Central memory CD4-positive, alpha-beta T cell (primary cell): ENCODE measurements at places on chromosomes 7 and 10.

GRCh38 chr10:87861566-87861952 lies 1.8 kb downstream of the KLLN start:
- DNase-seq = no peak

DNA sequence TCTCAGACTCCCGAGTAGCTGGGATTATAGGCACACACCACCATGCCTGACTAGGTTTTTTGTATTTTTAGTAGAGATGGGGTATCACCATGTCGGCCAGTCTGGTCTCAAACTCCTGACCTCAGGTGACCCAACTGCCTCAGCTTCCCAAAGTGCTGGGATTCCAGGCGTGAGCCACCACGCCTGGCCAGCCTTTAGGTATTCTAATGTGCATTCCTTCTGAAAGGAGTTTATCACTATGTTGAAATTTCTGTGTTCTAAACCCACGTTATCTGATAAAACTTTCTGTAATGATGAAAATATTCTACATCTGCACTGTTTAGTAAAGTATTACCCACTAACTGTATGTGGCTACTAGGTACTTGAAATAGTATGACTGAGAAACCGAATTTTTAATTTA lies 110.6 kb upstream of the IMMP2L start:
- no peak for DNase-seq

DNA sequence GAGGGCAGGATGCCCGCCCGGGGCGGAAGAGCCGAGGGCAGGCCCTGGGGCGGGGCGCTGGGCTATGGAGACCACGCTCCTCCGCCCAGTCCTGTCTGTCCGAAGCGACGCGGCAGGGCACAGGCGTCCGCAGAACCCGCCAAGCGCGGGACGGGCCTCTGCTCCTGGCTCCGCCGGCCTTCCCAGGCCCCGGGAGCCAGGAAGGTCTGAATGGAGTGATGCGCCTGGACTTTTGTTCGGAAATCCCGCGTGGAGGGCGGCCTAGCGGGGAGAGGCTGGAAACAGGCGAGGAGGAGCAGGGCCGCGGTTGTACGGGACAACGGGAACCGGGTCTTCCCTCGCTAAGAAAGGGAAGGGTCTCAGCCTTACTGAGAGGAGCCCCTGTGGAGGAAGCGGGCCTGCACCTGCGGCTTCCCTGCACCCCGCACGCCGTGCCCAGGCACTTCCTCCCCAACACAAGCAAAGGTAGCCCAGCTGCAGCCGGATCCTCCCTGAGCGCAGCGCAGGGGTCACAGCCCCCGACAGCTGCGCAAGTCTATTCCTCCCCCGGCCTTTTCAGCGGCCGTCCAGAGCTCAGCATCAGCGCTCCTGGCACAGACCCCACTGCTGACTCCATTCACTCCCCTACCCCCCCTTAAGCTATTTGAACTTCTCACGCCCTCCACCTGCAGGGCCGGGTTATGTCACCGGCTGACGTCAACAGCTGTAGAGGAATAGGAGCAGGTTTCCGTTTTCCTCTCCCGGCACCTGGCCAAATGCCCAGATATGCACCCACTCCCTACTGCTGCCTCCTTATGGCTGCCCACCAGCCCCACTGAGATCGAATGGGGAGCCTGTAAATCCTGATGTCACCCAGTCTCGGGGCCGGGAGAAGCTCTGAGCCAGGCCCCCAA lies 143.2 kb upstream of the RET start:
- DNase-seq = peak; percentile 17

GRCh38 chr7:389911-390601 lies 100.1 kb downstream of the FOXL3 start:
- no peak for DNase-seq

DNA sequence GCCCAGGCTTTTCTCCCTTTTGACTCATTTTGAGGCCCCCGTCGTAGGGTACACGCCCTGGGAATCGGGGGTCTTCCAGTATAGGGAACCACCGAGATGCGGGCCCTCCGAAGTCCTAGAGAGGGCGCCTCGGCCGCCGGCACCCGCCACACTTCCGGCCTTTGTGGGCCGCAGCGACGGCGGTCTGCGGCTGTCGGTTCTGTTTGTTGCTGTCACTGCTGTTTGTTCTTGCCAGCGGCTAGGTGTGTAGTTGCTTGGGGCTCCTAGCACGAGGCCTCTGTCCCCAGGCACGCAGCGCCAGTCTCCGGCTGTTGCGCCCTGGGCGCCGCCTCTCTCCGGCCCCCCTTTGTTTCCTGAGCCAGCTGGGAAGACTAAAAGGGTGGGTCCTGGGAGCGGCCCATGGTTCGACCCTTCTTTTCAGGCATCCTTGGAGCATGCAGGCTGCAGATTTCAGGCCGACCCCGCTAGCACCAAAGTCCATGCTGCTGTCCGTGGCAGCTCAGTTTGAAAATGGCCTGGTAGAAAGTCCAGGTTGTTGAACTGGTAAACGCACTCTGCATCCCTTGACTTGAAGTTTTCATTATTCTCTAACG lies 17.8 kb upstream of the ZKSCAN1 start:
- peak; percentile 71 for DNase-seq

GRCh38 chr10:86506062-86506461 lies 15.5 kb downstream of the WAPL start:
- DNase-seq = no peak

DNA sequence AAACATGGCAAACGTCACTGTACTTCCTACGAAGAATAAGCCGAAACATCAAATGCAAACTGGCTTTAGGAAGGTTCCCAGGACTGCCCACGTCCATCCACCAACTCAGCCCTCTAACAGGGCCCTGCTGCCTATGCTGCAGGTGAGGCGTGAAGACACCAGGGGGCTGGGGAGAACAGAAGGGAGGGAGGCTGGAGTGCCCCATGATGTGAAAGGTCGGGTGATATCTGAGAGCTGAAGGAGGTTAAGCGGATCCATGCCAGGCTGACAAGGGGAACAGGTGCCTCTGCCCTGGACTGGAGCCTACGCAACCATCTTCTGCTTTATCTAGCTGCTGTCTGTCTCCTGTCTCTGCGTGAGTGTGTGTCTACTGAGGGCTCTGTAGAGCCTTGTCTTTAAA lies 40.2 kb upstream of the ATP6V0A4 start:
- no peak for DNase-seq

DNA sequence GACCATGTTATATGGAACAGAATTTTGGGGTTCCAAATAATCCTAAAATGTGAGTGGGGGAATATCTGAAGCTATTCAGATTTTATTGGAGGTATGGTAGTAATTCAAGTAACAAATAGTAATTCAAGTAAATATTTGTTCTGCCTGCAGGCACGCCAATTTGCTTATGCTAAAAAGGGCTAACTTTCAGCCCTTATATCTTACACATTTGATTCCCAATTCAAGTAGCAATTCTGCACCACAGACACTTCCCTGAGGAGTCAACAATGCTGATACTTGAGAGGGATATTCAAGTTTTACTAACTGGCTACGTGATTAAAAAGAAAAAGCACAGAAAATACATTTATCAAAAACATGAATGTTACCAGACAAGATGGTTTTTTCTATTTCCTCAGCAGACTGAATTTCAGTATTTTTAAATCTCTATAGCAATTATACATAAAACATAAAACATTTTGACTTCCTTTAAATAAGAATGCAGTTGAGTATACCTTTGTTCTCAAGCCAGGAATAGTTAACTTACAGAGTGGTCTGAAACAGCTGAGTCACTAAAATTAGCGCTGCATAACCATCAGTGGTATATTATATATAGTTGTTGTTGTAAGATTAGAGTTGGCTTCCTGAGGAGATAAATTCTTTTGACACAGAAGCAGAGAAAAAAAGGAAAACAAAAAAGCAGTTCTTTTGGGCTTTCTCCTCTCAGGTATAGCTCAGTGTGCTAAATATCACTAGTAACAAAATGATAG lies 33.9 kb downstream of the MTPN start:
- DNase-seq = no peak

DNA sequence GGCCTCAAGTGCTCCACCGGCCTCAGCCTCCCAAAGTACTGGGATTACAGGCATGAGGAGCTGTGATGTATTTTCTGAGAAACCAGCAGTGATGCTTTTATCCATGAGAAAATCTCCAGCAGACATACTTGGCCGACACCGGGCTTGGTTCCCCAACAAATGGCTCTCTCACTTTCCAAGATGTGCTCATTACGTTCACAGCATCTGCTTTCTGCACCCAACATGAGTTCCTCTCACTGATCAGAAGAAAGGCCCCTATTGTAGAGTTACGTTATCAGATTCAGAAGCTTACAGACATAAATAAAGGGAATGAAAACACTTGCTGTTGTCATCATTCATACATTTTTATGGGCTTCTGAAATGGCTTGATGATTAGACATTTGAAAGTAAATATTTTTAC lies 95.0 kb downstream of the CALD1 start:
- DNase-seq = no peak

DNA sequence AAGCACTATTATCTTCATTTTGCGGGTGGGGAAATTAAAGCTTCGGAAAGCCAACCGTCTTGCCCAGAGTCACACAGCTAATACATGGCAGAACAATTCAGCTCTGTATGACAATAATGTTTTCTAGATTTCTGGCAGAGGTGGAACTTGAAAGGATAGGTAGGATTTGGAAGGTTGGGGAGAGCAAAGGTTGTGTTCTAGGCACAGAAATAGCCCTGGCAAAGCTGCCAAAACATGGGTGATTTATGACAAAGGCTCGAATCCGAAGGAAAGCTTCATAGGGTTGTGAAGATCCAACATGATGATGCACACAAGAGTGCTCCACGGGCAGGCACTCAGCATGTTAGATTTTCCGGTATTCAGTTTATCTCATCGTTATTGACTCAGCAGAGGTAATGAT lies 19.2 kb downstream of the PDCD11 start:
- no peak for DNase-seq

- DNase-seq = no peak
Measured at GRCh38 chr10:86265236-86265894, 101.2 kb downstream of the GRID1 start.

DNA sequence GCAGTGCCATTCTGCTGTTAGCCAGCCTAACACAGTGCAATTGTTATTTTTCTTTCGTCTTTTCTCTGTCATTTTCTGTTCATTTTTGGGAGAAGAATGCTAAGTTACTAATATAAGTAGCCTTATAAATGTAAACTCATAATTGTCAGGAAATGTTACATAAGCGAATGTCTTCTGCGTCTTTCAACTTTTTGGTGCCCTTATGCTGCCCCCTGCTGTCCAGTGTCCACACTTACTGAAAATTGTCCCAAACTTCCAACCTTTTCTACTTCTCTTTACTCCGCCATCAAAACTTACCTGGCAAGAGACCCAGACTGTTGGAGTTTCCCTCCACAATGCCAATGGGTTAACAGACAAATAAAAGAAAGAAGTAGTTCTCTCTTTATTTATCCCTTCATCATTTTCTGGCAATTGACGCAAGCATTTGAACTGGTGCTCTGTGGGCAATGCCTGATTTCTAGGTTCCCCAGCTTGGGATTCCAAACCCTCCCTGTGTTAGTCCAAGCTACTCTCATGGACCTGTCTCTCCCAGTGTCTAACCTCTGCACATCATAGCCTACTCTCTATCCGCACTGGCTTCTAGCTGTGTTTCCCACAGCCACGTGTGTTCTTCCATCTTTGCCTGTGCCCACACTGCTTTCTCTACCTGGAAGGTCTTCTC lies 21.0 kb upstream of the EPC1 start:
- DNase-seq = peak; percentile 74

DNA sequence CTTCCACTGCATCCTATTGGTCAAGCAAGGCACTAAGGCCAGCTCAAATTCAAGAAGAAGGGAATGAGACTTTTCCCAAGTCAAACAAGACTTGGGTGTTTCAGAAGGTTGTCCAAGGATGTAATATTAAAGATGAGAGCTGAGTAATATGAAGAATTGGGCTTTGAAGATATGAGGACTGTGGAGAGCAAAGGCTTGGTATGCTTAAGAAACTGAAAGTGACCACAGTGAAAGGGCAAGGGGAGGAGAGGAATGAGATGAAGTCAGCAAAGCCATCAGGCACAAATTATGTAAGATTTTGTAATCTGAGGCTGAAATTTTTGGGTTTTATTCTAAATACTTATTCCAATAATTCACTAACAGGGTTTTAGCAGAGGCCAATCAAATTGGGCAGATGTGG lies 38.6 kb upstream of the NPY start:
- DNase-seq = no peak

DNA sequence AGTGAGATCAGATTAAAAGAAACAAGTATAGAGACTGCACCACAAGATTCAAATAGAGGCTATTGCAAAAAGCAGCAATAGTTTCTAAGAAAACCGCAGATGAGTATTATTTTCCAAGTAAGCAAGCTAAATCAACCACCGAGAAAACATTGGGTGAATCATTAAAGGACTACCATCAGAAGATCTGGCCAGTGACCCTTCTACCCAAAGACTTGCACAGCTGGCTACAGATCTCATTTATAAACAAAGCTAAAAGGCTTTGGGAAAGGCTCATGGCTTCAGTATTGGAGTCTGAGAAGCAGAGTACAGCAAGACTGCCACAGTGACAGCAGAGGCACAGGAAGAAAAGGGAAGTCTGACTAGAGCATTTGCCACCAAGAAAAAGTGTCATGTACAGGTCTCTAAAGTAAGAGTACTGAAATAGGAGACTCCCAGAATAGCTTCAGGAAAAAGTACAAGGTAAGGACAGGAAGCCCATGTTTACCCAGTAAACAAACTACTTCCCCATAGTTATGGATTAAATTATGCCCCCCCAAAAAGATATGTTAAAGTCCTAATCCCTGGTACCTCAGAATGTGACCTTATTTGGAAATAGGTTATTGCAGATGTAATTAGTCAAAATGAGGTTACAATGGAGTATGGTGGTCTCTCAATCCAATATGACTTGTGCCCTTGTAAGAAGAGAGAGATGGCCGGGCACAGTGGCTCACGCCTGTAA lies 19.0 kb downstream of the STEAP1 start:
- no peak for DNase-seq

- DNase-seq = no peak
Measured at GRCh38 chr10:129140921-129141885, 325.8 kb upstream of the MGMT start.

DNA sequence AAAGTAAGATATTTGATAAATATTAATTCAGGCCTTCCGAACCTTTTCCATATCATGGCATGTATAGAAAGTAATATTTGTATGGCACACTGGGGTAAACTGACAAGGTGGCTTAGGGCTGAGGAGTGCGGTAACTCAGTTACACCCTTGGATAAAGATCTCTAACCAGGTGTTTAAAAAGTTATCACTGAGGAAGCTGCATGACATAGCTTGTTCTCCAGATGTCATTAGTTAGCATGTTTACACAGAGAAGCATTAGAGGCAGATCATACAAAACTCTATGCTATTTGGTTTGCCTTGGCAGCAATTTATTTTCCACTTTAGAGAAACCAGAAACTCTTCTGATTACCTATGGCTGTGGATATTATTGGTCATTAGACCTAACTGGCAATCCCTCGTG lies 118.2 kb downstream of the ST7 start:
- no peak for DNase-seq

DNA sequence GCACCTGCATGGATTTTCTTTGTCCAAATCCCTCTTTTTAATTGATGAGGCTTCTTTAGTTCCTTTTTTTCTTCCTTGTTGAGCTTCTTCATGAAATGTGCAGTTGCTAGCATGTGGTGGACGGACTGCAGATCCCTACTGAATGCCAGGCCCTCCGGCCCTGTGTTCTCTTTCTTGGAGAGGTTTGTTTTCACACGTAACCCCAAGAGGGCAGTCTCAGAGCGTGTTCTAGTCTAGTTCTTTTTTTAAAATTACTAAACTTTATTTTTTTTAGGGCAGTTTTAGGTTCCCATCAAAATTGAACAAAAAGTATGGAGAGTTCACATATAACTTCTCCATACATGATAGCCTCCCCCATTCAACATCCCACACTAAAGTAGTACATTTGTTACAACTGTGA lies 190.0 kb downstream of the CFTR start:
- no peak for DNase-seq
